CD4-positive, alpha-beta T cell treated with Interferon alpha-2 for 1 hour (primary cell): ENCODE measurements at places on chromosomes 13 and 19.

DNA sequence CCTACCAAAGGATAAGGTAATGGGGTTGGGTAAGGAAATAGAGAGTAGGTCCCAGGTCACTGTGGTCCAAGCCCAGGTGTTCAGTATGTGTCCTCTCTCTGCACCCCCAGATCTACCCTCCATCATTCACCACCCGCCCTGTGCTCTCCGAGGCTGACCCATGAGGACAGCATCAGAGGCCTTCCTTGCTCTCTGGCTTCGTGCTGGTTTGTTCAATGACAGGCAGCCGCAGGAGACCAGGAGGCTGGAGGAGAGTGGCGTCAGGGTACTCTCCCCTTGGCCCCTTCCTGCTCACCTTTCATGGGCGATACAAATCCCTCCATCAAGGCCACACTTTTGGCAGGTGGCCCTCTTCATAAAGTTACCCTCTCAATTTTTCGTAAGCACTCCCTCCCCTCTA lies 1.7 kb downstream of the TUBA3C start:
- DNase-seq: no peak

DNA sequence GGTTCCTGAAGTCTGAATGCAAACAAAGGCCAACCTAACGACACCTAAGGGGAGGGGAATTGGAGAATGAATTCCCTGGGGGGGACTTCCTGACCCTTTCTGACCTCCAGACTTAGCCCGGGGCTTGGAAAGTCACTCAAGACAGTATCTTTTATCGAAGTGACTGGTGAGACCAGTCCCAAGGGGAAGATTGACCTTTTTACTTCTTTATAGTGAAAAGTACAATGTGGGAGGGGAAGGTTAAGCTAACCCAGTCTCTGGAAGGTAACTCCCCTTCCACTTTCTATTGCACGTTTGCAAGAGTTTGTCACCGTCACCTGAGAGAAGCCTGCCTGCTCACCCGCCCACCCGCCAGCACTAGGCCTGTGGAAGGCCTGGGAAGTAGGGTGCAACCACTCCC lies 111.9 kb downstream of the EFNB2 start:
- no peak for DNase-seq

GRCh38 chr13:98333486-98333885 lies 156.4 kb upstream of the RNF113B start:
- DNase-seq: no peak

GRCh38 chr13:113947311-113948033 lies 26.4 kb downstream of the C13orf46 start:
- no peak for DNase-seq

GRCh38 chr13:48585456-48585840 lies 52.6 kb upstream of the RCBTB2 start:
- no peak for DNase-seq

- DNase-seq: no peak
These were observed 47.8 kb downstream of the NDFIP2 start for GRCh38 chr13:79528759-79529191.

GRCh38 chr19:1608359-1609102 lies 3.3 kb upstream of the UQCR11 start:
- DNase-seq: peak; percentile 49

DNA sequence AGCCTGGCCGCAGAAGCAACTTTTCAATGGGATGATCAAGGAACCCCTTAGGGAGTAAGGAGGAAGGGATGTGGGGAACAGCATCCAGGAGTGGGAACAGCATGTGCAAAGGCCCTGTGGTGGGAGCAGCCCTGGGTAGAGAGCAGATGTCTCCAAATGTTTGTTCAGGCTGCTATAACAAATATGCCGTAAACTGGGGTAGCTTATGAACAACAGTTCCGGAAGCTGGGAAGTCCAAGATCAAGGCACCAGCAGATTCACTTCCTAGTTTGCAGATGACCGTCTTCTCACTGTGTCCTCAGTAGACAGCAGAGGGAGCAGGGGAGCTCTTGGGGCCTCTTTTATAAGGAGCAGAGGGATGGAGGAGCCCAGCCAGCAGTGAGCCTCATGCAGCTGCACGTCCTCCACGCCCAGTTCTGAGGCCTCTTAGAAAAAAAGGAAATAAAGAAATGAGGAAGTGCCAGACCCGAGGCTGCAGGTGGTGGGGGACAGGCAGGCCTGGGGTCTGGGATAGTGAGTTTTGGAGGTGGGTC lies 4.2 kb upstream of the LRRC25 start:
- peak; percentile 44 for DNase-seq

GRCh38 chr13:34017231-34017630 lies 199.3 kb downstream of the RFC3 start:
- no peak for DNase-seq

DNA sequence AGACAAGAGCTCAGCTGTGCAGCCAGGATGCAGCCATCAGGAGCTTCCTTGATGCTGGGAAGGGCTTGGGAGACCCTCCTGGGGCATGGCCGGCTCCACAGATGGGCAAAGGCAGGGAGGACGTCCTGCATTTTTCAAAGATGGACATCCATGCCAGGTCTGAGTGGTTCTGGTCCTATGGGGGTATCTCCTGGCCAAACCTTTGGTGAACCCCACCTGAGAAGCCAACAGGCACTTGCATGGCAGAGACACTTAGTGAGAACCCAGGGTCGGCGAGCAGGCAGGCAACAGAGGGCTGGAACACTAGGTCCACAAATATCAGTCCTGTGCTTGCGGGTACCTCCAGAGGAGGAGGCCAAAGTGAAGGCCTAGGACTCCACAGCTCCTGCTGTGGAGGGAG lies 70.0 kb downstream of the KCTD15 start:
- DNase-seq: no peak

DNA sequence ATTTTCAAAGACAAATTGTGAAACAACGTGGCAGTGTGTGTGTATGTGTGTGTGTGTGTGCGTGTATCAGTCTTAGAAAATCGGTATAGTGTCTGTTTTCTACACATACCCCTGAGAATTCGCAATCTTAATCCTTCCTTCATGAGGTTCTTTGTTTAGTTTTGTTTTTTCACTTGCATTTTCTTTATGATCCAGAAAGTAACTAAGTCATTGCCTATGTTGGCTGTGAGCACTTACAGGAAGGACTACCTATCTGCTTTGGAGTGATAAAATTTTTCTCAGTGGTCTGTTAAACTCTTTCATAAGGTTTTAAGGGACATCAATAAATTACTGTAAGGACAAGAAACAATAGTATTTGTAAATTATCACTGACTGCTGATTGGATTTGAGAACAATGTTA lies 1587.1 kb downstream of the PCDH9 start:
- DNase-seq: no peak

DNA sequence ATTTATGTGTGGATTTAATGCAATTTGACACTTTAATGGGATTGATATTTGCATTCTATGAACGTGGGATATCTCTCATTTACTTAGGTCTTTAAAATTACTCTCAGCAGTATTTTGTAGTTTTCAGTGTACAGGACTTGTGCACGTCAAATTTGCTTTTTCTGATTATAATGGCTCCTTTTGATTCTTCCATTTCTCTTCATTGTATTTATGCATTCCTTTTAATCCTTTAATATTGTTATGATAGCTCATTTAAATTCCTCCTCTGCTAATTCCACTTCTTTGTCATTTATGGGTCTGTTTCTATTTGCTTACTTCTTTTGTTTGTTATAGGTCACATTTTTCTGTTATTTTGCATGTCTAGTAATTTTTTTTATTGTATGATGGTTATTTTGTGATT lies 226.6 kb downstream of the ATP8A2 start:
- DNase-seq: no peak

DNA sequence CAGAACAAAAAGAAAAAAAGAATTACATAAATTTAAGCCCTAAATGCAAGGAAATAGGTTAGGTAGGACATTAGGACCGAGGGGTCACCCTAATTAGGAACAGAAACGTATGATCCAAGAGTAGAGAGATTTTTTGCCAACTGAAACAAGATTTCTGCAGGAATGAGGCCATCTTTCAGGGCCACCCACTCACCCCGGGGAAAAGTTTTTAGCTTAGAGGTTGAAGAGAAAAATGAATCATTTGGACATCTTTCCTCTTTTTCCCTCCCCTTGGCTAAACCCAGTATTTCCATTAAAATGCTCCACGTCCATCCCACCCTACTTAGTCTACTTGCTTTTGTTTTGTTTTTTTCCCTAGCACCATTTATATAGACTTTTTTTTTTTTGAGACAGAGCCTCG lies 10.6 kb upstream of the PNMA8A start:
- DNase-seq: no peak

DNA sequence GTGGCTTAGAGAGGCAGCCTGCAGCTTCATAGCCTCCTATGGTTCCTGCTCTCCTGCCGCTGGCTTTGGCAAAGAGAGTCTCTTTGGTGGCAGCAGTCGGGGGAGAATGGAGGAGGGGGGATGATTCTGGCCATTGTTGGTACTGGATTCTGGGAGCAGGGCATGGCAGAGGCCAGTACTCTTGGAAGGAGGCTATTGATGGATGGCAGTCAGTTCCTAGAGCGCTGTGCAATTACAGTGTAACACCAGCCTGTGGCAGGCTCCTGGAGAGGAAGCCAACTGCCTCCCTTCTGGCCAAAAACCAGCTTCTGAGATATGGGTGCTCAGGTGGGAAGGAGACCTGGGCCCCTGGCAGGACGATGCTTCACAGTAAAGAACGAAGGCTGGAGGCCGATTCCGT lies 47.9 kb upstream of the TMTC4 start:
- no peak for DNase-seq

DNA sequence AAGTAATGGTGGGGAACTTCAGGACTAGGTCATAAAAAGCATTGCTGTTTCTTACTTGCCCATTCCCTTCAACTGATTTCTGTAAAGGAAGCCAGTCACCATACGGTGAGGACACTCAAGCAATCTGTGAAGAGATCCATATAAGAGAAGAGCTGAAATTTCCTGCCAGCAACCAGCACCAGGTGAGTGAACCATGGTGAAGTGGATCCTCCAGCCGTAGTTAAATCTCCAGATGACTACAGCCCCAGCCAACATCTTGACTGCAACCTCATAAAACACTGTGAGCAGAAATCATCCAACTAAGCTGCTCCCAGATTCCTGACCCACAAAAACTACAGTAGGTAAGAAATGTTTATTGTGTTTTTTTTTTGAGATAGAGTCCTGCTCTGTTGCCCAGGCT lies 3.8 kb upstream of the SLC6A16 start:
- no peak for DNase-seq

DNA sequence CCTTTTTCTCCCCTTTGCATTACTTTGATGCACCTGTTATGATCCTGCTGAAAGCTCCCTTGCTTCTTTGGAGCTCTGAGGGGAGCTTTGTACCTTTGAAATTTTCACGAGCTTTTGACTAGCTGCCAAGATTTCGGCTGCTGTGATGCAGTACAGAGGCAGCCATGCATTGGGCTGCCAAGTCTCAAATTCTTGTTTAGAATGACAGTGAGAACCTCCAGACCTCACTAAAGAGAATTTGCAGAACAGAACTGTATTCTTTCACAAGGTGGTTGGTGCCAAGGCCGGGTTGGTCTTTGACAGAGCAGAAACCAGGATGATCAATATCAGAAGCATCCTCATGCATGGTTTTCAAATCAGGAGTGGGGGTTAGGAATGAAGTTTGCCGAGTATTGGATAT lies 414.8 kb downstream of the GPC5 start:
- DNase-seq: no peak

GRCh38 chr13:21759463-21759862 lies 88.6 kb downstream of the FGF9 start:
- DNase-seq: no peak

DNA sequence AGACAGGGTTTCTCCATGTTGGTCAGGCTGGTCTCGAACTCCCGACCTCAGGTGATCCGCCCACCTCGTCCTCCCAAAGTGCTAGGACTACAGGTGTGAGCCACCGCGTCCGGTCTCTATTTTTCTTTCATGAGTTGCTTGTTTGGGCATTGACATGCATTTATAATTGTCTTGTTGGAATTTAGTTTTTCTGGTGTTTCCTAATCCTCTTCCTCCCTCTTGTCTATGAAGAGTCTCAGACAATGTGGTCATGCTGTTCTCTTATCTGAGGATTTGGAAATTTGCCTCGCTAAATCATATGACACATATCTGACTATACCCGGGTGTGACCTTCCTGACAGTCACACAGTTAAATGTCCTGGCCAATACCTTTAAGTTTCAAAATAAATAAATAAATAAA lies 7.4 kb upstream of the CEACAM18 start:
- DNase-seq: no peak

DNA sequence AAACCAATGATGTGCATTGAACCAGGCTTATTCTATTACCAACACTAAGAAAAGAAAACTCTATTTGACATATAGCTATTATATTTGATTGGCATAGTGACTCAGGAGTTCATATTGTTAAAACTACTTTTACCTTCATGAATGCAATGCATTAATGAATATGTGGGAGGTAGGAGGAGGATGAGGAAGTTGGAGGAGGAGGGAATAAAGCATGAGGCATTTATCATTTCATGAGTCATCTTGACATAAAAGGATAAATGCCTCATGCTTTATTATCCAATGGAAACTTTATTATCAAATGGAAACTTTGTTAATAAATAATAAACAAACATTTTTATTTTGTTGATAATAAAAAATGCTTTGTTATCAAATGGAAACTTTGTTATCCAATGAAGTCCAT lies 116.5 kb downstream of the SPRY2 start:
- no peak for DNase-seq

- DNase-seq: no peak
These were observed 2.4 kb downstream of the CD33 start for GRCh38 chr19:51227326-51227725.

DNA sequence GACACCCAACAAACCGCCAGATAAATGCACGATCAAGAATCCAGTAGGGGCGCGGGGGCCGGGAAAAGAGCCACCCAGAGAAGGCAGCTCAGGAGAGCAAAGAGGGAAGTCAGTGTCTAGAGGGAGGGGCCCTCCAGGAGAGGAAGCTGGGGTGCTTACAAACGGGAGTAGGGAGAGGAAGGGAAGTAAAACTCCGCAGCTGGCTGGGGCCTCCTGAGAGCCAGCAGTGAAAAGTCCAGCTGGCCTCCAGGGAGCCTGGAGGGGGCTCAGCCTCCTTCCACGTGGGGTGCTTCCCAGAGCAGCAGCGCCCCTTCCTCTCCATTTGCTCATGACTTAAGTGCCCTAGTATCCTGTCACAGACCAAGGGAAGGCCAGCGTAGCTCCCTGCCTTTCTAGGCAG lies 51.8 kb downstream of the TMED1 start:
- peak; percentile 32 for DNase-seq

DNA sequence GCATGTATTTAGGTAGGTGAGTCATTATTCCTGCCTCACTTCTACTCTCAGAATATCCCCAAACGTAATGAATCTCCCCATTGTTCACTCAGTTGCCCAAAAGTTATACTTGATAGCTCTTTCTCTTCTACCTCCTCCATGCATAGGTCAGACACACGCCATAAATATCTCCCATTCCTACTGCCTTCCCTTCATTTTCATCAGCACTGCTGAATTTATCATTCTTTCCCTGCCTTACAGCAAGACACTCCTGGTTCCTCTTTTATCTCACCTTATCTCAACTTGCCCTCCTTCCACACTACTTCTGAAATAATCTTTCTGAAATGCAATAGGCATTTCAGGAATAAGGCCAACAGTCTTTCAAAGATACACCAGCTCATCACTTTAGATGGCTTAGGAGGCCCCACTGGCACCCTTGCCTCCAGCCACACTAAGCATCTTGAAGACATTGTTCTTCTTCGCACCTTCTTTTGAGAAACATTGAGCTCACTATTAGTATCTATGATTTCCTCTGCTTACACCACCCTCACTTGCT lies 333.9 kb downstream of the MYO16 start:
- no peak for DNase-seq

GRCh38 chr19:17429641-17430113 lies 9.8 kb downstream of the MVB12A start:
- DNase-seq: no peak
